ENCODE measurements at places on chromosomes 7 and 10.

- no peak for DNase-seq
Measured at GRCh38 chr7:47737601-47738000, 155.7 kb upstream of the TNS3 start.

- no peak for DNase-seq
Measured at GRCh38 chr7:72710983-72711382, 117.0 kb downstream of the TYW1B start.

DNA sequence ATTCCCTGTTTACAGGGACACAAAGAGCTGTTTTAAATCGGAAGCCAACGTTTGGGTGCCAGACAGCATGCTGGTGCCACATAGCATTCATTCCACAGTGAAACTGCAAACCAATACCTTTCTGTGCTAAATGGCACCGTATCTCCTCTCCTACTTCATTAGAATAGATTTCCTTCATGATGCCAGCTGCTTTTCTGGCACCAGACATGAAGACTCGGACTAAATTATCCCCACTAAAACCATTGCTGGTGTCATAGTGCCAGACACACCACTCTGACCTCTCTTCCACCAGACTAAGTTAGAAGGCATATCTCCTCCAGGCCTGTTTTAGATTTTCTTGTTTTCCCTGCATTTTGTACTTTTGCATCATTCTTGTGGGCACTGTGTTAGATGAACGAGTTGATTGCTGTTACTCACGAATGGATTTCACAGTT is 155.1 kb downstream of the ETV1 start:
- DNase-seq, result no peak

- no peak for DNase-seq
Measured at GRCh38 chr10:52314822-52315552, 906 bp downstream of the DKK1 start.

DNA sequence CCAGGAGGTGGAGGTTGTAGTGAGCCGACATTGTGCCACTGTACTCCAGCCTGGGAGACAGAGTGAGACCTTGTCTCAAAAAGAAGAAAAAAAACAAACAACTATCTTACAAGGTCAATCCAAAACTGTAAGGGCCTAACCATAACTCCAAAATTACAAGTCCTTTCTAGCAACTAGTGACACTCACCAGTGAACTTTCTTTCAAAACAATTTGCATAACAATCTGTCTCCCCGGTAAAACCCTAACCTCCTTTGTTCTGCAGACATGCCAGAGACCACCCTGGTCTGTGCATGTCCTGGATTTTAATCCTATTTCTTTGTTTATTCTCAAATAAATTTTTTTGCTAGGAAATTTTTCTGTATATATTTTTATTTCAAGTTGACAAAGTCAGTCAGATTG is 68.1 kb downstream of the EXOC6 start:
- no peak for DNase-seq

GRCh38 chr7:91302794-91303193 is 38.6 kb downstream of the FZD1 start:
- DNase-seq, result no peak

DNA sequence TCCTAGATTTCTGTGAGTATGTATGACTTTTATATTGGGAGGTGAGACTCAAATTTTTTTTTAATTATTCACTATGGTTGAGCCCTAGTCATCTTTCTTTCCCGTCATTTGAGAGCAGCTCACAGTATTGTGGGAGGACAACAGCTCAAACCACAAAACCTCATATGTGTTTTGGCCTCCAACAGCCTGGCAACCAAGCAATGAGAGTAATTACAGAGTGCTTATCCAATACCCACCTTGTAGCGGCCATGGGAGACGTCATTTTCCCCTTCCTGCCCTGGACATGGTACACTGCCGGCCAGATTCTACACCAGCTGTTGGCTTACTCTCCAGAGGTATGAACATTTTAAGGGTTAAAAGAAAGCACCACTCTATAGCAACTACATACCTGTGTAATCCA is 49.1 kb downstream of the DOCK4 start:
- DNase-seq, result no peak

DNA sequence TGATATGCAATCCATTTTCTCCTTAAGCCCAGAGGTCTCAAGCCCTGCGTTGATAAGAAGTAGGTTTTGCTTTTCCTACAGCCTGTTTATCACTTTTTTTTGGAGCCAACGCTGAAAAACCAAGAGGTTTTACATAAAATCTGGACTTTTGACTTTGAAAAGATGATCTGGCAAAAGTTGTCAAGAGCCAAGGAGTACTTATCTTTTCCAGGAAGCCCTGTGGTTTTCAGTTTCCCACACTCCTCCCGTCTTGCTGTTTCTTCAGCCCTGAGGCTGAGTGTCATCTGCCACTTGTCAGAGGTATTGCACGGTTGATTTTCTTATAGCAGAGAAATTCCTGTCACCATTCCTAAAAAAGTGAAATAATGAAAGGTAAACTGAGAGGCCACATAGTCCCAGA is 108.7 kb downstream of the TYW1 start:
- DNase-seq, result no peak

- DNase-seq, result no peak
Measured at GRCh38 chr7:102436118-102436517, 2.7 kb downstream of the ORAI2 start.

GRCh38 chr7:32479574-32480200 is 10.5 kb downstream of the LSM5 start:
- DNase-seq, result no peak

DNA sequence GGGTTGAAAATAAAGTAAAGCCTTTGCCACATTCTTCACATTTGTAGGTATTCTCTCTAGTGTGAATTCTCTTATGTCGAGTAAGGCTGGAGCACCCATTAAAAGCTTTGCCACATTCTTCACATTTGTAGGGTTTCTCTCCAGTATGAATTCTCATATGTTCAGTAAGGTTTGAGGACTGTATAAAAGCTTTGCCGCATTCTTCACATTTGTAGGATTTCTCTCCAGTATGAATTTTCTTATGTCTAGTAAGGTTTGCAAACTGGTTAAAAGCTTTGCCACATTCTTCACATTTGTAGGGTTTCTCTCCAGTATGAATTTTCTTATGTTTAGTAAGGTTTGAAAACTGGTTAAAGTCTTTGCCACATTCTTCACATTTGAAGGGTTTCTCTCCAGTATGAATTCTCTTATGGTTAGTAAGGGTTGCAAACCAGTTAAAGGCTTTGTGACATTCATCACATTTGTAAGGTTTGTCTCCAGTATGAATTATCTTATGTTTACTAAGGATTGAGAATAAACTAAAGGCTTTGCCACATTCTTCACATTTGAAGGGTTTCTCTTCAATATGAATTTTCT is 41.4 kb downstream of the ZNF680 start:
- DNase-seq, result no peak

DNA sequence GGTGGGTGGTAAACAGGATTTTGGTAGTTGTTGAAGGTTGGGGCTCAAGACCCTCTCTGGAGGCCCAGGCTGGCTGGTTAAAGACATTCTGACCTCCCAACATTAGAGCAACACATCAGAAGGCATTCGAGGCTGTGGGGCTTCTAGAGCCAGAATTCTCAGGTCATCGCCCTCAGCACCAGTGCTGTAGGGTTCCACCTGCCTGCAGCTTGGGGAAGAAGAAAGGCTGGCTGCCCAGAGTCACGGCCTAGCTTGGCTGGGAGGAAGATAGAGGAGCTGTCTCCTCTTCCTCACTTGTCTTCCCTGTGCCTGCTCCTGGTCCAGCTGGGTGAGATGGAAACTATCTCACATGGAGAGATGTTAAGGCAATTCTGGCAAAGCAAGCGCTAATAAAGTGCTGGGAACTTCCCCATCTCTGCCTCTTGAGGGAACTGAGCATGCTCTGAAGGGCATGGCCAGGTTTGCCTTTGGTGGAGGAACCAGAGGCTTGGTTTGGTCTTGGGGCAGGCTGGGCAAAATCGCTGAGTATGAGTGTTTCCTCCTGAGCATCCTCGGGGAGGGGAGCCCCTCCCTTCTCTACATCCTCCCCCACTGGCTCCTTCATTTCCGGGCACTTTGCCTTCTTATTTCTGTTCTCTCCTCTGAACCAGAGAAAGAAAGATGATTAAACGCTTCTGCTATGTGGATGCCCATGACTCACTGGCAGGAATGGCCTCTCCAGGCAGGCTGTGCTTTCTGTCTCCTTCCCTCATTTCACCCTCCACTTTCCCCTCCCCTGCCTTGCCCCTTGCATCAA is 509.0 kb upstream of the PODXL start:
- DNase-seq, result no peak

DNA sequence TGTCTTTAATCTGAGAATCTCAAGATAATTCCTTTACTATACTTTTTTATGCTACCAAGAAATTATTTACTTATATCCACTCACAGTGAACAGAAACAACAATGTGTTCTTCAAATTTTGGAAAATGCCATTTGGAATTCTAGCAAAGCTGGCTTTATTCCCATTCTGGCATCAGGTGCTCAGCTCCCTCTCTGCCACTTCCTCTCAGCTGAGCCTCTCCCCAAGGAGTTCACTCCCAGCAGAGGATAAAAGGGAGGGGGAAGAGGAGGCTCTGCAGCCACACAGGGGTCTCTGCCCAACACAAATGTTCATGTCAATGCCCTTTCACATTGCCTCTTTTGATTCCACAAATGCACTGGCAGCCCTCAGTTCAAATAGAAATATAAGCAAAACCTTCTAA is 116.9 kb downstream of the CPEB3 start:
- DNase-seq, result no peak

- DNase-seq, result no peak
Measured at GRCh38 chr10:70274643-70275042, 9.2 kb downstream of the NPFFR1 start.

DNA sequence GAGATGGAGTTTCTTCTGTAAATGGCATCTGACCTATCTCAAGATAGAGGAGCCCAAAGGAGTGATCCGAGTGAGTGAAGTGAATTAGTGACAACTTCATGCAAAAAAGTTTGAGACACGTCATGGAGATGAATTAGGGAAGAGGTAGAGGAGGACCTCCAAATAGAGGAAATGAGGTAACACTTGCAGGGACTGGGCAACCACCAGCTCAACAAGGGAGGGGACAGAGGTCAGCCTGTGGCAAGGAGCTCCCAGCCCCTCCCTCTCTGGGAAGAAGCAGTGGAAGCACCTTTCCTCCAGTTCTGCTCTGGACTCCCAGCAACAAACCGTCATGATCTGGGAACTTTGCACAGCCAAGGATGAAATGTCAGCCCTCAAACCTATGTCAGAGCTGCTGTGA is 83.5 kb upstream of the IKZF1 start:
- no peak for DNase-seq

DNA sequence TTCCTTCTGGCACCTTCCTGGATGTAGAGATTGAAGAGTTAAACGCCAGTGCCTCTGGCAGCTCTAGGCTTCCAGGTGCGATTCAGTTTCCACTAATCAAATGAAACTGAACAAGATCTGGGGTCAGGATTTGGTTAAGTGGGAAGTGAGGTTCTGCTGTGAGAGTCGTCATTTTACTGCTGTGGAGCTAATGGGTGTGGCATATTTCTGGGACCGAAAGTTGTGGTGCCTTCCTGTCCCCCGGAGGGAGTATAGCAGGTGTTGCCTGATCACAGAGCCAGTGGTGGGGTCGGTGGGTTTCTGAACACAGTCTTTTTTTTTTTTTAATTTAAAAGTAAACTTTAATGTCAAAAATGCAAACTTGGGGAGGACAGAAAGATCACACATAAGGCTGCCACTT is 37.0 kb upstream of the JAKMIP3 start:
- DNase-seq, result no peak

DNA sequence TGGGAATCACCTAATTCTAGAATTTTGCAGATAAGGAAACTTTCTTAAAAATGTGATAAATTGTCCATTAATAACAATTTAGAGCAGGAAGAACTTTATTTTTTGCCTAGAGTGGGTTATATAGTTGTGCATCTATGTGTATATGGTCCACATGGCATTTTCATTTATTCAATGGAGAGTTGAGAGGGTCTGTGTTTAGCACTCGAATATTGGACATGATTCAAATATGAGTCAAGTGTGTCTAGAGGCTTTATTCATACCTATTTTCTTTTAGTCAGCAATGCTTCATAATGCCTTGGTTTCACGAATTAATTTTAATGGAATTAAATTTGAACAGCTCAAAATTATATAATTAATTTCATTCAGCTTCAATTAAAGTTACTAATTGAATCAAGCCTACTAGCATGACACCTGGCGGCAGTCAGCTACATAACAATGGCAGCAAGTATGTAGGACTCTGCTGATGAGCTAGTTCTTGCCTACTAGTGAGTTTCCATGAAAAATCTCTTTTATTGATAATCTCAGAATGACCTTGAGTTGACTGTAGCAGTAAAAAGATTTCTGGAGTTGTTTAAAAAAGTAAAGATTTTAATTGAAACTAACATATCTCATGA is 17.7 kb downstream of the MDFIC start:
- no peak for DNase-seq

DNA sequence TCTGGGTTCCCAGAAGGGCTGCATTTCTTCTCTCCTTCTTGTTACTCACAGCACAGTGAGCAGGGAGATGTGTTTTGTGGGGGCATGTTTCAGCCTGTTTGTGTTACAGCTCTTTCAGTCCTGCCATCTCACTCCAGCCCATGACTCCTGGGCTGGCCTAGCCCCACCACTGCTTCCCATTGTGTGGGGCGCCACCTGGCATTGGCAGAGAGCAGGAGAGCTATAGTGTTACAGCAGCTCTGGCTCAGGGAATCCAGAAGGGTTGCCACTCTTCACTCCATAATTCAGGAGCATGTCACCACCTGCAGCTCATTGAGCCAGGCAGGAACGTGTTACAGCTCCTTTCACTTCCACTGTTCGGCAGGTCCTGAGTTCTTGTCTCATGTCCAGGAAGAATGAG is 30.0 kb downstream of the CLDN12 start:
- DNase-seq, result no peak

DNA sequence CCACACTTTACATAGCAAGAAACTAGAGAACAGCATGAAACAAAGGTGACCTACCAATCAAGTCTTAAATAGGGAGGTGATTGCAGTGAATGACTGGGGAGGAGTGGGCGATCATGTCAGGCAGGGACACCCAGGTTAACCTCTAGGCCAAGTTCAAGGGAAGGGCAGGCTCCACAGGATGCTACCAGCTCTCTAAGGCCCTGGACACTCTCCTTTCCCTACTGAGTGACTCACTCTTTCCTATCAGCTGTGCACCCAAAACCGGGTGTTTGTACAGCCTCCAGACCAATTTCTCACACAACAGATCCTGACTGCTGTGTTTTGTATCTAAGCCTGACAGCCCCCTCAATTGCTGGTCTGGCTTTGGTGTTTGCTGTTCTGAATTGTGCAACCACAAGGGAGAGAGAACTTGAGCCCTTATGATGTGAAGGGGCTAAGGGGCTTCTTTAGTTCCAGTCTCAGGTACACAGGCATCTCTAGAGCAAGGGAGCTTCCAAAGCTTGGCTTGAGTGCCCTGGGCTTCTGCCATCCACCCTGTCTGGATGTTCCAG is 107.8 kb downstream of the TBXAS1 start:
- DNase-seq, result no peak

DNA sequence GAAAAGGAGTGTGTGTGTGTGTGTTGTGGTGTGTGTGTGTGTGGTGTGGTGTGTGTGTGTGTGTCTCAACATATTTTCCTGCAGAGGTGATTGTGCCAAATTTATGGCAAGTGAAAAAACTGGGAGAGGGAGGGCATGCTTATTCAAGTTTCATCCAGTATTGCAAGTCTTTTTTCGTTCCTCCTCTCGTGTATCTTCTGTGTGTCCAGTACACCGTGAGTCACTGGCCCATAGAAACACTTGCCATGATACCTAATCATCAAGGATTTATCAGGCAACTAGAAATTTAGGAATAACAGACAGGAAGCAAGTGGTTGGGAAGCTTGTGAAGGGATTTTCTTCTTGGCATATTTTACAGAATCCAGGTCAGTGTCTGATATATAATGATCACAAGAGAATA is 820.5 kb downstream of the GATA3 start:
- no peak for DNase-seq

GRCh38 chr7:2873686-2874551 is 29.8 kb upstream of the GNA12 start:
- DNase-seq, result no peak

GRCh38 chr7:137305901-137306621 is 37.5 kb downstream of the PTN start:
- no peak for DNase-seq

All from activated effector memory CD4-positive, alpha-beta T cell treated with Interleukin-2 at 50 U/mL for 16 hours (primary cell).